ENCODE measurements at places on chromosomes 6 and 20.

GRCh38 chr6:152170313-152170701, 362.8 kb downstream of the ESR1 start:
- no peak for DNase-seq

DNA sequence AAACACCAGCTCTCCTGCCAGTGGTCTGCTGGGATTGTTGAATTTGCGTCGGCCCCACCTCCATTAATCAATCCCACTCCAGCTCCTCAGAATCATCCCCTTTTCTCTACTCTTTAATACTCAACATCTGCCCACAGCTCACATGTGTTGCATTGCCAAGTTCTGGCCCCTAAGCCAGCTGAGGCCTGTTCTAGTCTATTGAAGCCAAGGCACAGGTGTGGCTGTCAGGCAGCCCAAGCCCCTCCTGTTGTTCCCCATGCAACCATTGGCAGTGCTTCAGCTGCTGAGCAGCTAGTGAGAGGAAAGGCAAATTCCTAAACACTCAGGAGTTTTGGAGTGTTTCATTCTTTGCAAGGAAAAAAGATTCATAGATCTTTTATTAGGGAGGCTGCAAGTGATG, 128.0 kb upstream of the NT5E start:
- no peak for DNase-seq

GRCh38 chr6:105838171-105838570, 248.0 kb upstream of the PRDM1 start:
- DNase-seq: no peak

DNA sequence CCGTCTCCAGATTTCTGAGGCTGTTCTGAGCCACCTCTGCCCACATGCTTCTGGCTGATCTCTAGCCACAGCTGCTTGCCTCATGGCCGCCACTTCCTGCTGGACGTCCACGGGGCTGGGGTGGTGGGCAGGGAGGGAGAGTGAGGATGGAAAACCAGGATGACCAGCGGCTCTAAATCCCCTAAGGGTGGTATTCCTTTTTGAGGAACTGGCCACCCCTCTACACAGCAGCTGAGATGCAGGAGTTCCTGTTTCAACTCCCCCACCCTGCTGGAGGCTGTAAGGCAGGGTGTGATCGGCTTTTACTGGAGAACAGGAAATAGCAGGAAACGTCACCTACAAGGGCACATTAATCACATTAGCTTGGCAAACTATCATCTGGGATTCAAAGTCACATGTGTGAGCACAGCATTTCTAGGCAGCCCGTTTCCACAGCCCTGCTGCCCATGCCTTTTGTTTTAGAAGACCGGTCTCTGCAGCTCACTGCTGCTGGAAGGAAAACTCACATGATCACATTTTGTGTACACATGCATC, 181.6 kb upstream of the ECI2 start:
- DNase-seq: peak; percentile 23

- no peak for DNase-seq
Observed at GRCh38 chr6:166751051-166751595, 124.1 kb upstream of the RPS6KA2 start.

DNA sequence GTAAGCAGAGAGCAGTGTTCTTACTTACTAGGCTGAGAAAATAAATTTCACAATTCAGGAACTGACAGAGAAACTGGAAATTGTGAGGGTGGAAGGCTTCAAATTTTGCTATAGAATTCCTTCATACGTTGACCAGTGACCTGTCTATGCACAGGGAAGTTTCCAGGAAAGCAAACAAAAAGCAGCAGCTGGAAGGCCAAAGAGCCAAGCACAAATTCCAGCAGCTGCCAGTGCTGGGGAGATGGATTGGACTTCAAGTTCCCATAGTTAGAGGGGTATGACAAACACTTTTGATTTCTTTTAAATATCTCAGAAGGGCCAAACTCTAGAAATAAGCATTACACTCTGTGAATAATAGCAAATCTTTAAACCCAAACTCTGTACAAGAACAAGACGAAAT, 299.1 kb upstream of the KCNQ5 start:
- no peak for DNase-seq

- DNase-seq: no peak
Observed at GRCh38 chr6:36946526-36946925, 8.0 kb upstream of the PI16 start.

DNA sequence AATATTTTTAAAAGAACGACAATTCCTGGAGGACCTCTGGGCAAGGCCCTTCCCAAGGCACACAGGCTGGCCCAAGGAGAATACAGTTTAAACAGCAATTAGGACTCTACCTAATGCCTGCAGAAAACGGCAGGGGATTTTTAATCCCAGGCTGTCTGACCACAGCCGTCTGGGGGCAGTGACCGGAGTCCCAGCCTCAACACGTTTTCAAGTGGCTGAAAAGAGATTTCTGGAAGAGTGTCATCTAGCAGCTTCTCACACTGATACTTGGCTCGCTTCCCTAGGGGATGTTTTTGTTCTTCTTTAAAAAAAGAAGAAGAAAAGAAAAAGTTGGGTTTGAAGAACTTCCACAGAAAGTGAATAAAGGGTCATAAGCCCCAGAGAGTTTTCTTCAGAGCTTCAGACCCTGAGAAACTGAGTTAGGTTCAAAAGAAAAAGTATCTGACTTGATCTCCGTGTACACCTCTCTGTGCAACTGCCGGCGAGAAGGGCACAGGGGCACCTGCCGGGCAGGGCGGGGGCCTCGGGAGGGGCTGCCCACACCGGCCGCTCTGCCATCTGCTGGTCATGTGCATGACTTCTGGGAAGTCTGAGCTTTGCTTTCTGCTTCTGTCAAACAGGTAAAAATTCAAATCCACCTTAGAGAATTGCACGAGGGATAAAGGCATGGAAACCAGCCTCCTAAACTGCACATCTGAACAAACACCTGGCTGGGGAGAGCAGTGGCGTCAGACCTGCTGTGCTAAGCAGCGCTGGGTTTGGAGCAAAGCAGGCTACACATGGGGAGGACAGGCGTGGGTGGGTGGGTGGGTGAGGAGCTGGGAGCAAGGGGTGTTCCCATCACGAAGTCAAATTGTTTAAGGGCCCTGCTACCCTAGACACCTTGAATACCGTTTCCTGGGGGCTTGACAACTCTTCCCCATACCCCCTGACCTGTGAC, 33.0 kb downstream of the RRBP1 start:
- DNase-seq: no peak

GRCh38 chr6:35486005-35486925, 10.6 kb downstream of the TEAD3 start:
- DNase-seq: no peak

DNA sequence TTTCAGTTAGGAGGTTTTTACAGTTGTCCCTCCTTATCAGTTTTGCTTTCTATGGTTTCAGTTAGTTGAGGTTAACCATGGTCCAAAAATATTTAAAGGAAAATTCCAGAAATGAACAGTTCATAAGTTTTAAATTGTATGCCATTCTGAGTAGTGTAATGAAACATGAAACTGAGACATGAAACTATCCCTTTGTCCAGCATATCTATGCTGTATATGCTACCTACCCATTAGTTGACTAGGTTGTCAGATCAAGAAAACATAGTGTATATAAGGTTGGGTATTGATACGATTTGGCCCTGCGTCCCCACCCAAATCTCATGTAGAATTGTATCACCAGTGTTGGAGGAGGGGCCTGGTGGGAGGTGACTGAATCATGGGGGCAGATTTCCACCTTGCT, 39.1 kb downstream of the VGLL2 start:
- no peak for DNase-seq

DNA sequence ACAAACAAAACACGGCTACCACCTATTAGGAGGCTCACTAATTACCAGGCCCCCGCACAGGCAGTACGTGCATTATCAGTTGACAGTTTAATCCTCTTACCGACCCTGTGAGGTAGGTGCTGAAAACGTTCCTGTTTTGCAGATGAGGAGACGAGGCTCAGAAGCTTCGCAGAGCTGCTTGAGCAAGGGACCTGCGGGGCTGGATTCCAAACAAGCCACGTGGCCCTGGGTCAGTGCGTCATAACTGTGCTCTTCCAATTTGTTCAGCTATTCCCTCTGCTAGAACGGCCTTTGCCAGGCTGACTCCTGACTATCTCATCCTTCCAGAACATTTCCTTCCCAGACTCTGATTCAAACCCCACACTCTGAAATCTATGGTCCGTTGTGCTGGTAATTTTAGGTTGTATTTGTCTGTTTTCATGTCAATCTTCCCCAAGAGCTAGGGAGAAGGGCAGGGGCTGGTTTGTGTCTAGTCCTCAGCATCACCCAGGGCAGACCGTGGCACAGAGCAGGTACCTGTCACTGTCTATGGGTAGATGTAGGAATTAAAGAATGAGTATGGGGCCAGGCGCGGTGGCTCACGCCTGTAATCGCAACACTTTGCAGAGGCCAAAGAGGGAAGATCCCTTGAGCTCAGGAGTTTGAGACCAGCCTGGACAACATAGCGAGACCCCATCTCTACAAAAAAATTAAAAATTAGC, 28.8 kb upstream of the TLDC2 start:
- DNase-seq: peak; percentile 52

DNA sequence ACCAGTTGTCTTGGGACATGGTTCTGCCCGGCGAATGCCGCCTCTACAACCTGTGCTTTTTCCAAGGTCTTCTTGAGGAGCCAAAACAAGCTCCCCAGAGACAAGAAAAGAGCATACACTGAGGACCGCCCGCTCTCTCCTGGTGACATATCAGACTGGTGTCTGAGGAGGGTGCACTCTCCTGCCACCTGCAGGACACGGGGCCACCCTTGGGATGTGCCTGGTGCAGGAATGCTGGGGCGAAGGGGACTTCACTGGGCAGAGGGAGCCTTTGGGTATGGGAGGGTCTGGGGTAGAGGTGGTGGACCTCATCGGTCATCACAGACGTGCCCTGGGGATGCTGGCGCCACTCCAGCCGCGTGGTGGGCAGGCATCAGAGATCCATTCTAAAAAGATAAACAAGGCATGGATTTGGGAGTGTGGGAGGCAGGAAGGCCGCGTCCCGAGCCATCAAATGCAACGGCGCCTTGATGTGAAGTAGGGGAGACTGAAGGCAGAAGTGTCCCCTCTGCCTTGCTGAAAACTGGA, 163.3 kb downstream of the CD83 start:
- DNase-seq: no peak

GRCh38 chr20:57872816-57873409, 163.1 kb upstream of the PMEPA1 start:
- DNase-seq: no peak

DNA sequence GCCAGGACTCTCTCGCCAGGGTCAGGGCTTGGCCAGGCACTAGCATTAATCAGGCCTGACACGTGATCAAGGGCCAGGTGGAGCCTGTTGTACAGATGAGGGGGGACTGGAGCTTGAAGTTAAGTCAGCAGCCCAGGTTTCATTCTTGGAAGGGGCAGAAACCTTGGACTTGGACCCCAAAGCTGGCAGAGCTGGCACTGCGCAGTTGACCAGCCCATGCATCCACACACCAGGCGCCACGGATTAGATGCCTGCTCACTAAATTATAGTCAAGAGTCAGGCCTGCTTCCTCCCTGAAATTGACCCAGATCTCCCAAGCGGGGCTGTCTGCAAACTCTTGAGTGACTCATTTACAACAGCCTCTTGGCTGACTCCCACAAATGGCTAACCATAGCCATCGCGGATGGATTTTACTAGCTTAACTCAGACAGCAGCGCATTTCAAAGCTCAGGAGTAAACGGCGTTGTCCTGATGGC, 4.1 kb upstream of the TAF4 start:
- DNase-seq: no peak

DNA sequence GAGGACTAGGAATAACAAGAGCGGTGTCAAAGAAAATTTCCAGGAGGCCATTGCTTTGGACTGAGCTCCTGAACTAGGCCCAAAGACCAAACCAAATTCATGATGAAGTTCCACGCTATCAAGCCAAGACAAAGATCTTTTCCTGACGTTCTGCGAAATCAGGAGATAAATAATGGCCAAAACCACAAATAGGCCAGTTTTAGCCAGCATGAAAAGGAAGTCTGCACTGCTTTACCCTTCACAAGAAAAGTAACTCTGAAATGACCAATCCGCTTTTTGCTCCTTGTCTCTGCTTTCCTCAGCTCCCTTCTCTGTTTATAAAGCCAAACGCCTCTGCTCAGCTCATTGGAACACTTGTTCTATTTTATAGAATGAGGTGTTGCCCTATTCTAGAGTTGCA, 6.7 kb downstream of the NCOA5 start:
- DNase-seq: no peak

DNA sequence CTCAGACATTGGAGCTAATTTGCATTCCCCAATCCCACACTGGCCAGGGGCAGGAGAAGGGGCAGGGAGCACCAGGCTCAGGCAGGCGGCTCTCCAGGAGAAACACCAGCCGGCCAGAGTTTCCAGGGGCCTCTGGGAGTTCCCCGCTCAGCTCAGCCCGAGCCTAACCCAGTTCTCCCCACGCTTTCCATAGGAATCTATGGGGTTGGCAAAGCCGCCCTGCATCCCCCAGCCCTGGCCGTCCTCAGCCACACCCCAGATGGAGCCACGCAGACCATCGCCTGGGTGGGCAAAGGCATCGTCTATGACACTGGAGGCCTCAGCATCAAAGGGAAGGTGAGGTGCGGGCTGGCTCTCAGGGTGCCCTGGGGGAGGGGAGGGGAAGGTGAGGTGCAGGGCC, 8.2 kb downstream of the NPEPL1 start:
- DNase-seq: no peak

DNA sequence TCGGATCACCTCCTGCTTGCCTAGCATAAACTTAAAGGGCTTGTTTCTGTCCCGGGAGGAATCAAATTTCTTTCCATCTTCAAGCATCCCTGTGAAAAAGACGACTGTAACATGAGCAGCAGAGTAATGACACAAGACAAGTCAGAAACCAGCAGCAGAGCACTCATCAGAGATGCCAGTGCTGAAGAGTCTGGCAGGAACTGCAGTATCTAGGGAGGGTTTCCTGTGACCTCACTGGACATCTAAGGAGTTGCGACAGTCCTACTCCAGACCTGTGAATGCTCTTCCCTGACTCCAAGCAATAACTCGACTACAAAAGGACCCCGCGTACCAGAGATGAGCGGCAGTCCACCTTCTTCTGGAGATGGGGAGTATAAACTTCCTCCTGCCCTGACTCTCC, 17.3 kb downstream of the FKBP1A start:
- peak; percentile 55 for DNase-seq

DNA sequence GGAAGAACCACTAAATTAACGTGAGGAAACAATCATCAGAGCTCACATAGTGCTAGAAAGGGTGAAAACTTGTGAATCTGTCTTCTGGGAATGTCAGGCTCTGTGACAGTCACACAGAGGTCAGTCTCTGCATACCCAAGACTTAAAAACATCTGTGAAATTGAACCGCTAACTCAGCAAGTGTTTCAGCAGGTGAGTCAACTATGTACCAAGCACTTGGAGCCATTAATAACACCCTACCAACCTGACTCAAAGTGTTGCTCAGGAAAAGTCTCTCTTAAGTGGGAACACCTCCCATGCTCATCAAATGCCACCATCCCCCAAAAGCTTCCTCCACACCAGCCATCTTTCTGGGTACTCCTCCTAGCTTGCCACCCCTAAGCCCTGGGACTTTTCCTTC, 92.3 kb upstream of the CARMIL1 start:
- no peak for DNase-seq

GRCh38 chr20:57148263-57148662, 118.2 kb downstream of the BMP7 start:
- DNase-seq: no peak

DNA sequence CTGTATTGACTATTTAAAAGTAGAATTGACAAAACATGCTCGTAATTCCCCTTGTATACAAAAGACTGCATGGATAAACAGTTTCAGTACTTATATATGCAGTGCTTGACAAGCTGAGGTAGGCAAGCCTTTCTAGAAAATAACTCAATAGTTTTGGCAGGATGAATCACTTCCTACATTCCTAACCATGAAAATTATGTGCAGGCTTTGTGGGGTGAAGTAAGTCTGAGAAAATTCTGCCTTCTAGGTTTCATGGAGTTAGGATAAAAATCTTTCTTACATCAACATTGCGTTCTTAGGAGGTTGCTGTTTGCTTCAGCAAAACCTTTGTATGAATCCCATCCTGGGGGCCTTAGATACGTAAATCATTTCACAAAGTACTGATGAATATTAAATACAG, 801.4 kb upstream of the EYS start:
- DNase-seq: peak; percentile 58

Measured in AG04450 (cell line).